Activated CD8-positive, alpha-beta T cell treated with anti-CD3 and anti-CD28 coated beads for 36 hours (primary cell): ENCODE measurements at places on chromosomes 3 and 15. TPM values are rescaled to one million over a fixed set of nuclear protein-coding genes. Genes with fewer than 3 reads are reported as not detected.

DNA sequence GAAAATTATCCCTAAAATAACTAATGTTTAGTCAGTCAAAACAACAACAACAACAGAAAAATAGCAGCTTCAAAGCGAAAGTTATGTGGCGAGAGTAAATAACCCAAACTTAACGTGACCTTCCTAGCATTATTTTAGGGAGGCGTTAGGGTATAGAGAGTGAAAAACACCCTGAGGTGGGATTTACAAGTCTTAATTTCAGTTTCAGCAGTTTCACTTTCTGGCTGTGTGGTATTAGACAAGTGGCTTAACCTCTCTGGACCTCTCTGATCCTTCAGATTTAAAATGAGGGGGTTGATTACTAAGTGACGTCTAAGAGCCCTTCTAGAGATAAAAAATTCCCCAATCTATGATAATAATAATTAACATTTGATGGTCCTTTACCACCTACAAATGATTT is 291.2 kb downstream of the ZBTB20 start:
- no peak for DNase-seq

GRCh38 chr3:177358091-177358976 is 161.1 kb upstream of the TBL1XR1 start:
- DNase-seq, result peak; percentile 82

GRCh38 chr3:188389711-188390342 is 235.9 kb downstream of the LPP start:
- DNase-seq, result peak; percentile 85

GRCh38 chr3:2853651-2854050 is 256.5 kb downstream of the IL5RA start:
- DNase-seq, result no peak

DNA sequence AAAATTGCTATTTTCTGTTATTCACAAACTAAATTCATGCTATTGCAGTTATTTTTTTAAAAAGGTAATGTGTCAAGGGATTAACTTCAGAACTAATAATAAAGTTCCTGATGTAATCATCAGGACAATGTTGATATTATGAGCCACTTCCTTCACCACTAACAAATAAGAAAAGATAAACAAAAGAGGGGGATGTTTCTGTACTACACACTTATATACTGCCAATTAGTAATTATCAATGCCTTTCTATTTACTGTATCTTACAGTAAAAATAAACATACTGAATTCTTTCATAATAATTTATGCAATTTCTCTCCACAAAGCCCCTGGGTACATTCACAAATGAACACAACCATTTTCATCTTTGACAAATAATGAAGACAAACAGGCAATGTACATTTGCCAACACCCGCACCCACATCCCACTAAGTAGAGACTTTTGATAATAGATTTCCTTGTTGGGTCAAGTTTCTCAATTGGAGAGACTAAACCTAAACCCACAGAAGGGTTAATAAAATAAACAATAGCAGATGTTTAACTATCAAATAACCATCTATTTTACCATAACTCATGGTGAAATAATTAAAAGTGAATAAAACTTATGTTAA is 3.7 kb downstream of the CBLB start:
- DNase-seq, result no peak

DNA sequence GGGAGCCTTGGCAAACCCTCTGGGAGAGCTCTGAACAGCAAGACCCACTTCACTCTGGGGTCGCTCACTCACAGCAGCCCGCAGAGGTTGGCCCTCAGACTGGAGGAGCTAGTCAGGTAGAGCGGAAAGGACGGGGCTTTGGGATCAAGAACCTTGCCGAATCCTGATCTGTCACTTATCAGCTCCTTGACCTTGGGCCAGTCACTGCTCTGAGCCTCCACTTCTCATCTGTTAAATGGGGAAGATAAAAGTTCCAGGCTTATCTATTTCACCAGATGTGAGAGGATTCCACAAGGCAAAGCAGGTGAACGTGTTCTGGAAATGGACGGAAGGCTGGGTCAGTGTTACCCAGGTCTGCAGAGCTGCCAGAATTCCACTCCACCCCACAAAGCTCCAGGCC is 29.4 kb downstream of the SEMA5B start:
- no peak for DNase-seq

DNA sequence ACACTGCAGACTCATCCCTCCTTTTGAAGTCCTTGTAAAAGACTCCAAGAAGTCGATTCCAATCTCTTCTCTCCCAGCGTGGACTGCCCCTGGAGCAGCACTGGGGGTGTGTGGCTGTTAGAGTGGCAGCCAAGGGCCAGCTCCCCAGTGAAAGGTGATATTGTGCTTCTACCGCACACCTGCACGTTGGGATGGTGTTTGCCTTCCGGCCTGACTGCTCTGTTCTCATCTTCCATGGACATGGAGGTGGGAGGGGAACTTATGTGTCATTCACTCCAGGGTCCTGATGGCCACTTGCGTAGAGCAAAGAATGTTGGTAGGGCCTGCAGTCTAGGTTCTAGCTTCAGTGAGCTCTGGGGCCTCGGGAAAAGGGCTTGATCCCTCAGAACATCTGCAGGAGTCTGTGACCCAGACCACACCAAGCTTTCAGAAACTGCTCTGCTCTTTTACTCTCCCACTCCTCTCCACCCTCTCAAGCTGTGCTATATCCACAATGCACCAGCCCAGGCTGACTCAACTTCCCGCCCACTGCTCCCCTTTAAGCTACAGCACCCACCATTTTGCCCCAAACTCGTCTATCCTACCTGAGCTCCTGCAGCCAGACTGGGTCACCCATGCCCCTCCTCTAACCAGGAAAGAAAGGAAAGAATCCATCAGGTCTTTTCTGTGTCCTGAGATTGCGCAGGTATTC is 31.3 kb downstream of the LIPC start:
- DNase-seq, result peak; percentile 69

DNA sequence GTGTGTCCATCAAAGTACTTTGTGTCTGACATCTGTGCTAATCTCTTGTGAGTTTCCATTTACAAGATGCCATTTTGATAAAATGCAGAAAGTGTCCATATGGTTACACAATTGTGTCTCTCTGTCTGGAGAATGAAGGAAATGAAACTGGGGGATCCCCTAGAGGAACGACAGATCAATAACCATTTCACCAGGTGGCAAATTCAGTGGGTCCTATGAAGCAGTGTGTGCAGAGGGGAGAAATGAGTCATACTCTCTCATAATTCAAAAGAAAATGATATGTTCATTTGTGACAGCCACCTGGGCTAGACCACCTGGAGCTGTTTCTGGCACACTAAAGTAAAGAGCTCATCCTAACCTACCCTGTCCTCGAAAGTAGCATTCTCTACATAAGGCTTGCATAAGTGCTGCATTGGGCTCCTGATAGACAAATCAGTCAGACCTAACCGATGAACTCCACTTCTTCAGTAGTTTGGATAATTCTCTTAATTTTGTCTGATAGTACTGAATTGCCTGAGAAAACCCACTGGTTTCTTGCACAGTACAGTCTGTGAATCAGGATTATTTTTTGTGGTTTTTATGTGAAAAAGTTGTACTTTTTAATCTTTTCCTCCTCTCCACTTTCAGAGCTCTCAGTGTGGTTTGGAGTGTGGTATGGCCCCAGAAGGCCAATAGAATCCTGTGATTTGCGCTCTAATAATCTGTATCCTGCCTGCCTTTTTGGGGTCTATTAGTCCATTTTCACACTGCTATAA is 10.3 kb upstream of the CD47 start:
- DNase-seq, result peak; percentile 73

GRCh38 chr15:35055416-35056105 is 29.5 kb downstream of the NANOGP8 start:
- DNase-seq, result no peak

DNA sequence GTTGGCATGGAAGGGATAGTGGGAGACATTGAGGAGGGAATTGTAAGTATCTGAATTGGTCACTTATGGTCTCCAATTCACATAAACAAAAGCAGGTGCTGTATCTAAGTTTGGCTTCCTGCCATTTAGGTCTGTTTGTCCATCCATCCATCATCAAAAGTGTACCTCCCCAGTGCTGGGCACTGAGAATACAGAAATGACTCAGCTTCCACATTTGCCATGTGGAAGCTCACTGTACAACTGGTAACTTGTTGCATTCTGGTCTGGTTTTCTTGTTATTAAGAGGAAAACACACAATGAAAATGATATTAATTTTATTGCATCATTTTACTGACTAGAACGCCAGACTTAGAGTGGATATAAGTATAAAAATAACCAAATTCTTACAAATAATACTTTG is 30.9 kb upstream of the MUC13 start:
- DNase-seq, result no peak

DNA sequence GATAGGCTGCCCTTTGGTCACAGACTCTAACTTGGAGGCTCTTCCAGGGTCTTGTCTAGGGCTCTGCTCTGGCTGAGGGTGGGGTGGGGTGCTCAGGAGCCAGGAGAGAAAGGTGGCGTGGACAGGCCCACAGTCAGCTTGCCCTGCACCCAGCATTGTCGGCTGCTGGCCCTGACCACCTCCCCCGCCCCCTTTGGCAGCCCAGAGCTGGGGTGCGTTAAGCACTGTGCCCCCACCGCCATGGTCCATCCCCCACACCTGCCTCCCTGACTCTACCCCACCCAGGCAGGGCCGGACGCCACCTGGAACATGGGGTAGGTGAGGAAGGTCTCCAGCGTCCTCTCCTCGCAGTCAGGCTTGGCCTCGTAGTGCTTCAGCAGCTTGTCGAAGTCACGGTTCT is 58.8 kb downstream of the RASGRF1 start:
- DNase-seq, result no peak

DNA sequence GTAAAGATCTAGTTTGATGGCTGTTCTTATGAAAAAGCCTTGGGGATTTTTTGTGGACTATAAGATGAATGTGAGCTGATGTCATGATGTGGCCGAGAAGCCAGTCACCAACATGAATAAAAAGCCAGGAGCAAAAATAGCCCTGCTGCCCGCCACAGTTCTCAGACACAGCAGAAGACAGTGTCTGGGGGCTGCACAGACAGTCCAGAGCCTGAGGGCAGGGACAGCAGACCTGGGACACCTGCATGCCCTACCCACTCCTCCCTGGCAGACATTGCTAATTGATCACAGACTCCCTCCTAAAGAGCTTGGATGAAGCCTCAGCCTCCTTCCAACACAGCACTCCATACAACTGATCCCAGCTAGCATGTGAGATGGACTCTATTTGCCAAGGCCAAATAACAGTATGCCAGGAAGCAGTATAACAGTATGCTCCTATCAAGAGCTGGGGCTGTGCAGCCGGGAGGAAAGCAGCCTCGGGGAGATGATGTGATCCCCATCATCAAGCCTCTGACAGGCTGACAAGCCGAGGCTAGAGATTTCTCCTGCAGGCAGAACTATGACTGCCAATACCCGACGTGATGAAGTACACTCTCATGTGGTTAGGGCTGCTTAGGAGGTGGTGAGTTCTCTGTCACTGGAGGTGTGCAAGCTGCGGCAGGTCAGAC is 105.4 kb upstream of the RPL32 start:
- DNase-seq, result no peak

DNA sequence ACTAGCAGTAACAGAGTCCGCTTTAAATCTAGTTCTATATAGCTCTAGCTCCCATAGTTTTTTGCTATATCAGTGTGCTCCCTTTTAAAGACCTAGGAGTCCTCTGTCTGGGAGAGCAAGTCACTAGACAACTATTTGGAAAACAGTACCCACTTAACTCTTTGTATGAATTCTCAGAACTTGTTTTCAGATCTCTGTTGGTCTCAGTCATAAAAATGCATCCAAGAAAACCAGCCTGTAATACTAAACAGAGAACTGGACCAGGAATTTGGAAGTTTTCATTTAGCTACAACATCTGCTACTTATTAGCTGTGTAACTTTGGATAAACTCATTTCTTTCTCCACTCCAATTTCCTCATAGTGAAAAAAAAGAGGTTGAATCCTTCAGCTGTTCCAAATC is 56.9 kb upstream of the C3orf49 start:
- DNase-seq, result no peak

DNA sequence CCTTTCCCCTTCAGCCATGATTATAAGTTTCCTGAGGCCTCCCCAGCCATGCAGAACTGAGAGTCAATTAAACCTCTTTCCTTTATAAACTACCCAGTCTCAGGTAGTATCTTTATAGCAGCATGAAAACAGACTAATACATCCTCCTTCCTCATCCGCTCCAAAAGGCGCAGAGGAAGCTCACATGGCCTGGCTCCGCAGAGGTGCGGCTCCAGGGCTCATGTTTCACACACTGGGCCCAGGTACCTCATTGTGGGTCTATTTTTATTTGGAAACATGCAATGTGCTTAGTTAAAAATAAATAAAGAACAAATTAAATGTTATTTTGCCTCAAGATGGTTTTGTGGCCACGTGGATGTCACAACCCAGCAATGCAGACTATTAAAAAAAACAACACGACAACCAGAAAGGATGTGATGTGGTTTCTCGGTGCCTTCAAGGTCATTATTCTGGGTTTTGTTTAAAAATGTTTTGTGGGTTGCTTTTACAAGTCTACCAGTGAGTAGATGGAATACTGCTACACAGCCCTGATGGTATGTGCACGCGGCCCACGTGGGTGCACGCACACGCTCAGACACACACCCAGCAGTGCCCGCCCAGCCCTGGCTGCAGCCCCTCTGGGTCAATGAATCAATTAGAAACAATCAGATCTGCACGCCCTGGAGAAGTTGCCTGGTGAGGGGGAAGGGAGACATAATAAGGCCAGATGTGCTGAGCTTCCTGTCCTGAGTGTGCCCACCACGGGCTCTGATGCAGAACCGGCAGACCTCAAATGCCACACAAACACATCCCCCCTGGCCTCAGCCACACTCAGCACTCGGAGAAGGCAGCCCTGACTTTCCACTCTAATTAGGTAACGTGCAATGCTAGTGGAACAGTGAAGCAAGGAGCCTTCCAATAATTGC is 140.1 kb downstream of the ADAMTS17 start:
- peak; percentile 71 for DNase-seq

PPP1R14D gene
- total RNA-seq, result not detected

PARP15 gene
- total RNA-seq, result 14.0 TPM

IGSF10 gene
- total RNA-seq, result not detected

ZBTB20 gene
- 5.3 TPM for total RNA-seq

FGF7 gene
- total RNA-seq, result not detected

PLA2G4D gene
- not detected for total RNA-seq

C2CD4A gene
- 0.67 TPM for total RNA-seq

ONECUT1 gene
- not detected for total RNA-seq

DISP2 gene
- total RNA-seq, result 0.20 TPM

SLC6A6 gene
- 48.8 TPM for total RNA-seq
